ENCODE measurements at places on chromosomes 5 and 9.

DNA sequence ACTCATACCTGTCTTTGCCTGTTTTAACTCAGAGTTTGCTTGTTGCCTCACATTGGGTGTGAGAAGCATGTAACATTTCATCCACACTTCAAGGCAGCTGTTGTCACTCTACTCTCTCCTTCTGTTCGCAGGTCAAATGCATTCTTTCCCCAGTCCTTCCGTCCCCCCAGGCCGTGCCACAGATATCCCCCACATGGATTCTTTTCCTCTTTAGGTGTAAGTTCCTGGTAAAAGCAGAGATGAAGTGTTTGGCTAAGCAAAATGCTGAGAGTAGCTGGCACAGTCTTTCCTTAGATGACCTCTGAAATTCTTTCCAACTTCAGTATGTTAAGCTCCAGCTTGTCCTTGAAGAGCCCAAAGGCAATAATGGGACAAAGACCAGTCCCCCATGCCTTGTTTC, 328.2 kb downstream of the SLIT3 start:
- no peak for DNase-seq

DNA sequence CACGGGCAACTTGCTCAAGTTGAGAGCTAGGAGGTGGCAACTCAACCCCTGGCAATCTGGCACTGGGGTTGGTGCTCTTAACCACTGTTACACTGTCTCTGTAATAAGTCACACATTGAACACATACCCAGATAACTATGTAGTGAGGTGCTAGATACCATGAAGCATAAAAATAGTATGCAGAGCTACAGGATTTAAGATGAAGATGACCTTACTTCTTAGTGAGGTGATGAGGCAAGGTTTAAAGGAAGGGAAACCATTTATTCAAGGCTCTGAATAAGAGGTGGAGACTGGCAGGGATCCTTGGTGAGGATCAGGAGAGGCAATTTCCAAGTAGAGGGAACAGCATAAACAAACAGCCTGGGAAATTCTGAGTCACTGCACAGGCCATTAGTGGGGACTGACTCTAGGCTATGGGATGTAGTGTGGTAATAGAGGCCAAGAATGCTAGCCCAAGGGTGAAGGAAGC, 67.6 kb upstream of the NR3C1 start:
- no peak for DNase-seq

- DNase-seq, result no peak
These were observed 77.4 kb downstream of the SEC61B start for GRCh38 chr9:99299211-99300102.

DNA sequence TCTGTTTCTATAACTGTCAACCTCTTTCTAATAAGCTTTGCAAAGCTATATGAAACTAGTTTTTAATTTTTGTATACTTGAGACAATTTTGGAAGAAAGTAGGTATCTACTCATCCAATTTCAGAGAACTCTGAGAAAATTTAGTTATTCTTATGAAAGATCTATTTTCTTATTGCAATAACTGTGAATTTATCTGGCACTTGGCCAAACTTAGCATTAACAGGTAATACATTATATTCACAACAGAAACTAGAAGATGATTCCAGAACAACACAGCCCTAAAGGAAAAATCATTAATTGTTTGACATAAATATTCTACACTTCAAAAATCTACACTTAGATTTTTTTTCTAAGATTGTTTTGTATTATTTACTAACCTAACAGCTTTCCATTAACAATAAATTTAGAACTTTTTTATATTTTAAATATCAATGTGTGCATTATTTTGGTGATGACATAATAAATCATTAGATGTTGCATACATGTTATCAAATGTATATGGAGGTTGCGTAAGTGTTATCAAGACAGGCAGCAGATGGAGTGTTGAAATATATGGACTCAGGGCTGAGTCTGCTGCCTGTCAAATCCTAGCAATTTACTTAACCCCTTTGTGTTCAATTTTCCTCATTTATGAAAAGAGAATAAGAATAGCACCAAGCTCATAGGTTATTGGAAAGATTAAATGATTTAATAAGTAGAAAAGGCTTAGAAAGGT, 141.8 kb downstream of the MUSK start:
- no peak for DNase-seq

DNA sequence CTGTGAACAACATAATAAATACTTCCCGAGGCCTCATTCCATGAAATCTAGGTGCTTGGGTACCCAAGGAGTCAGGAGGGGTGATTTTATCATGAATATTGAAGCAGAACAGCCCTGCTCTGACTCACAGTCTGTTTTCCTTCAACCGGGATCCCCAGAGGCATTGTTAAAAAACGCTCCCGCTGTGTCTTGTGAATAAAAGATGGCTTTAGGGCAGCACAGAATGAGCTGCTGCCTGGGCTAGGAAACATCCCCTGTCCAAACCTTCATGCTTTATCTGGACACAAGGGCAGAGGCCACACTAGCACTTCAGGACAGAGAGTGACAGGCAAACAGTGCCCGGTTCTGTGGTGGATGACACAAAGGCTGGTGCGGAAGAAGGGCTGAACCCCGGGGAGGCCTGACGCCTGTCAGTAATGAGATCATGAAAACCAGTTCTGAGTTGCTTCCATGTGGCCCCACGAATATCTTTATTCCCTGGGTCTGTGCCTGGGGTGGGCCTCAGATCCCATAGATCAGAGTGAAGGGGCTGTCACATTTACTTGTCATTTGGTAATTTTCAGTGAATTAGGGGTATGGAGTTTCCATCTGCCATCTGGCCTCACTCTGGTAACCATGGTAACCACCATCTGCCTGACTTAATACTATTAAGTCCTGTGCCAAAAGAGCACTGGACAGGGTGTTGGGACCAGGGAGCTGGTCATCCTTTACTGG, 2.6 kb downstream of the IGFBPL1 start:
- no peak for DNase-seq

DNA sequence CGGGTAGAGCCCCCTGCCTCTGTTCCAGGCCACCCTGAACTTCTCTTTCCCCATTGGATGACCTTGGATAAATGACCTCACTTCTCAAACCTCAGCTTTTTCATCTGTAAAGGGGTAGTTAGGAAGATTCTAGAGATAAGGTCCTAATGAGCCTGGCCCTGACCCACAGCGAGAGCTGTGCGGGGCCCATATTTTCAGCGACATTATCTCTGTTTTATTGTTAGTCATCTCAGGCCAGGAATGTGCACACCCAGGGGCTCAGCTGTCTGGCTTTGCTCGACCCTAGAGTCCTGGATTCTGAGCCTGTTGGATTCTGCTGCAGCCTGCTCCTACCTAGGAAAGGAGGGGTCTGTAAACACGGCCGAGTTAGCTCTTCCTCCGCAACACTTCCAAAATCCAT, 81.2 kb upstream of the LMX1B start:
- no peak for DNase-seq

GRCh38 chr9:27422279-27422834, 101.7 kb upstream of the IFNK start:
- no peak for DNase-seq

- DNase-seq, result no peak
These were observed 40.6 kb downstream of the SEMA5A start for GRCh38 chr5:9505225-9505624.

DNA sequence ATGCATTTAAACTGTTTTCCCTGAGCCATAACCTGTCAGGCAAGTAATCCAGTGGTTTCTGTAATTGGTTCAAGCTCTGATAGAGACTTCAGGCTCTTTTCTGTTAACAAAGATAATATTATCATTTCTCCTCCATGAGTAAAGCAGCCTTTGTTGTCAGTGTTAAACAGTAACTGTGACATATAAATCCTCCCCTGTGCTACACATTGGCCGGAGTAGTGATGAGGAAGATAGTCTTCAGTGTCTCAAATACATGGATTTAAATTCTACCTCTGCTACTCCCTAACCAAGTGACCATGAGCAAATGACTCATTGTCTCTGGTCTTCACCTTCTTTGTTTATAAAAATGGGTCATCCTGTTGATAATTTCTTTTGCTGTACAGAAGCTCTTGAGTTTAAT, 615.5 kb upstream of the CHD1 start:
- no peak for DNase-seq

DNA sequence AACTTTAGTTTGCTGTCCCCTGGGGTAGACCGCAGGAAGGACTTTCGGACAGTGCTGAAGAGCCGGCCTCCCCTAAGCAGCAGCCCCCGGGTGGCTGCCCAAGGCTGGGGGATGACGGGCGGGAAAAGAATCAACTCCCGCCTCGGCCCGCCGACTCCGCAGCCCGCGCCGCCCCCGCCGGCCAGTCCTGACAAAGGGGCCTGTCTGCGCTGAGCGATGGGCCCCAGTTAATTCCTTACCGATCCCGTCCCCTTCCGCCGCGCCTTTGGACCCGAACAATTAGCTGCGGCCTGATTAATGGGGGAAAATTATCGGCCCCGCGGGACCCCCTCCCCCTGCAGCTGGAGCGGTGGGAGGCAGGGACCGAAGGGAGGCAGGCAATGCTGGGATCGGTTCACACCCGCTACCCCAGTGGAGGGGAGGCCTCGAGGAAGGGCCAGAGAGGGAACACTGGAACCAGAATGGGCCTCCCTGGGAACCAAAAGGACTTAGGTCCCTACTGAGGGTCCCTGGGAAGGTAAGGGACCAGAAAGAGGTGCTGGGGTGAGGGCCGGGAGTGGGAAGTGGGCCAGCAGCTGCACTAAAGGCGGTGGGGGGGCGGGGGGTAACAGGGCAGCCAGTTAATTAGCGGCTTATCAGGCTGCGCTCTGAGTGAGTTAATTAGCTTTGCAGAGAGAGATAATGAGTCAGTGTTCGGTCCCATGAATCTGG, 4.2 kb downstream of the ARID3C start:
- no peak for DNase-seq

DNA sequence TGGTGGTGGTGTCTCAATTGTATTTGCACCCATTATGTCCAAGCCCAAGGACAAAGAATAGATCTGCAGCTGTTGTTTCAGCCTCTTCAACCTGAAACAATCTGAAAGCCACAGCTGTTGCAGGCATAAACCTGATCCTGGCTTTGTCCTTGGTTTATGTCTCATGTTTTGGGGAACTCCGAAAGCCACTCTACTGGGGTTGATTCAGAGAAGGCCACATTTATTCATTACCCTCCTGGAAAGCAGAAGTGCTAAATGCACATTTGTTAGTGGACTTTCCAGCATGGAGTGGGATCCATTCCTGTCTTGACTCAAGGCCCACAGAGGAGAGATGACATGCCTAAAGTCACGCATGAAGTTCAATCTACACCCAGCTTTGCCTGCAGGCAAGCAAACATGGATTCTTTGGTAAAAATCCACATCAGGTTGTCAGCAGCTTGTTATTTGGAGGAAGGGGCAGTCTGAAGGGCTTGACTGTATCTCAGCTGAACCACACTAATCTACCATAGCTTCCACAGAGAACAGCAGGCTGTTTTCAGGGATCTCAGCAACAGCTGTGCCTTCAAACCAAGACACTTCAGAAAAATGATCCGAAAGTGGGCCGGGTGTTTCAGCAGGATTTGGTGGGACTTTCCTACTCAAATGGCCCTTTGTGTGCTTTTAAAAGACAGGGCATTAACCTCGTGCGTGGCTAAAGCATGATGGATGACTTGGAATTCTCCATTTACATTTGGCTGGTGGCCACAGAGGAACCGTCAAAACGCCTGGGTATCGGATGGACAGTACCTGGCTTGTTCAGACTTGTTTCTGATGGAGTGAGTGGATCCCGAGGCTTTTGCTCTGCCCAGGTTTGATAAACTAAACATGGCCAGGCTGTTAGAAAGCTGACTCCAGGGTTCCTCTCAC, 36.2 kb upstream of the ADAM19 start:
- no peak for DNase-seq

GRCh38 chr9:38443181-38443580, 18.9 kb upstream of the IGFBPL1 start:
- DNase-seq, result no peak

- no peak for DNase-seq
These were observed 31.7 kb downstream of the CLTA start for GRCh38 chr9:36222449-36222848.

DNA sequence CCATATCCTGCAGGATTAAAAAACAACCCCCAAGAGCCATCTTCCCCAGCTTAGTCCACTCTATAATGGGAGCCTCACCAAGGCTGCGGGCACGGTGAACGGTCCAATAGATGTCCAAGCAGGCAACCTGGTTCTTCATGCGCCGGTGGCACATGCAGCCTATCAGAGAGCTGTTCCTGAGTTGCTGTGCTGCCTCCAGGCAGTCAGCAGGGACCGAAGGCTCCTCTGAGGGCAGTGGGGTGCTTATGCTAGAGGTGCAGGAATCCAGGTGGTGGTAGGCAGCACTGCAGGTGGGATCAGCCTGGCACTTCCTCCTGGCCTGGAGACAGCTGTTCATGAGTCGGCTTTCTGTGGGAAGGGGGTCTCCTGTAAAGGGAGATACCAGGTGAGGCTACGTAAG, 10.2 kb downstream of the GFRA3 start:
- DNase-seq, result no peak

- DNase-seq, result no peak
These were observed 56.0 kb upstream of the OR13F1 start for GRCh38 chr9:104448036-104448435.

DNA sequence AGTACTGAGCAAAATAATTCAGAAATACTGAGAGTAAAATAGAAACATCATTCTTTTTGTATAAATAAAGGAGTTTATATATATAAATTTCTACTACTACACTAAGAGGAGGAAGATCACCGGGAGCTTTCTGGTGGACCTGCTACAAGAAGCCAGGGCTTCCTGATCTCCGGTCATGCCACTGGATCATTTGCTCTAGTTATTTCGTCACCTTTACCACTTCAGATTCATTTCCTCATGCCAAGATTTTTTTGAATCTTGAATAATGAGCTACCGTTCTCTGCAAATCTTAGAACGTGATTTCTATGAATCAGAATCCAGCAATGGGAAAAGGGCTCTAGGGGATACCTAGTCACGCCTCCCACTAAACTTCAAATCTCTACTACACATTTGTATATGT, 51.9 kb upstream of the TBC1D9B start:
- no peak for DNase-seq

DNA sequence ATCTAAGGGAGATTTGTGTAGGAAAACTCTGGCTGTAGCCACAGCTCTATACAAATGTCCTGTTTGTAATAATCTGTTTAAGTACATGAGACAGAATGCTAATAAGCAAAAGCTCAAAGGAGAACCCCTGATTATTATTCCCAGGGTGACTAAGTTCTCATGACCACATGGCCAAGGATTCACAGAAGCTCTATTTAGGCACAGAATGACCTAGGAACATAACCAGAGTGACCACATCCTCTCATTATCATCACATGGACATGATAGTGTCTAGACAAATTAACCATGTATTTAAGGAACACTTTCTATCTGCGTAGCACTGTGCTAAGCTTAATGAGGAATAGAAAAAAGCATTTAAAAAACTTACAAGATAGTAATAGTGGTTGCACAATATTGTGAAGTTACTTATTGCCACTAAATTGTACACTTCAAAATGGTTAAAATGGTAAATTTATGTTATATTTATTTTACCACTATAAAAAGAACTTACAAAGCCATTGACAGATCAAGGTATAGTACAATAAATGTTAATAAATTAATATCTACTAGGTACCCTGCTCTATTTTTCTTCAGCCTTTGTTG, 56.3 kb downstream of the STX17 start:
- DNase-seq, result no peak

Data from T-helper 9 cell (primary cell).